Mesothelial cell of epicardium (in vitro differentiated cells): ENCODE measurements at places on chromosomes 2 and 18. TPM values are rescaled to one million over a fixed set of nuclear protein-coding genes. Genes with fewer than 3 reads are reported as not detected.

Gene C2orf81
- 4.7 to 8.8 TPM (median 6.0 TPM) in 3 replicates for total RNA-seq

Gene UGT1A3
- not detected in 3 replicates for total RNA-seq

Gene CASP8
- total RNA-seq, result 16.1 to 18.3 TPM (median 16.3 TPM) in 3 replicates

Gene TUBA4A
- total RNA-seq, result 0.47 to 1.1 TPM (median 0.63 TPM) in 3 replicates

Gene COL6A3
- total RNA-seq, result 544 to 655 TPM (median 645 TPM) in 3 replicates
